Tibial nerve (tissue), 4 donors: ENCODE measurements at places on chromosomes 3 and 15. TPM values are rescaled to one million over a fixed set of nuclear protein-coding genes. Genes with fewer than 3 reads are reported as not detected.
A peak's percentile ranks its signal among the peaks of the same experiment; 100 is the strongest.

DNA sequence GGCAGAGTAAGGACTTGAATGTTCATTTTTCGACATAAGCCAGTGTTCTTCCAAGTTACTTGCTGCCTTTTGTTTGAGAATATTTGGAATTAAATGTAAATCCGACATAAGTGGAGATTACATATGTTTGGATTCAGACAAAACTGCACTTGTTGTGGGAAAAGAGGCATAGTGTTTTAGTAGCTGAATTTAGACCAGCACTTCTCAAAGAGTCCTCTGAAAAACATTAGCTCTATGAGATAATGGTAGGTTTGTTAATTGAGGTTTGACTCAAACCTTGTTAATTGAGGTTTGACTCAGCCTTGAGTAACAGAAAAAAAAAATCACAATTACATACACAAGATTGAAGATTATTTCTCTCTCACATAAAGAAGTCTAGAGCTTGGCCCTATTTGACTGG is 132.5 kb downstream of the NSUN3 start:
- H3K27me3 ChIP-seq = no peaks in the 10 kb centered on the region
- DNase-seq = no peak
- no peak overlapping the region for H3K27ac ChIP-seq
- H3K4me3 ChIP-seq = no peak overlapping the region

DNA sequence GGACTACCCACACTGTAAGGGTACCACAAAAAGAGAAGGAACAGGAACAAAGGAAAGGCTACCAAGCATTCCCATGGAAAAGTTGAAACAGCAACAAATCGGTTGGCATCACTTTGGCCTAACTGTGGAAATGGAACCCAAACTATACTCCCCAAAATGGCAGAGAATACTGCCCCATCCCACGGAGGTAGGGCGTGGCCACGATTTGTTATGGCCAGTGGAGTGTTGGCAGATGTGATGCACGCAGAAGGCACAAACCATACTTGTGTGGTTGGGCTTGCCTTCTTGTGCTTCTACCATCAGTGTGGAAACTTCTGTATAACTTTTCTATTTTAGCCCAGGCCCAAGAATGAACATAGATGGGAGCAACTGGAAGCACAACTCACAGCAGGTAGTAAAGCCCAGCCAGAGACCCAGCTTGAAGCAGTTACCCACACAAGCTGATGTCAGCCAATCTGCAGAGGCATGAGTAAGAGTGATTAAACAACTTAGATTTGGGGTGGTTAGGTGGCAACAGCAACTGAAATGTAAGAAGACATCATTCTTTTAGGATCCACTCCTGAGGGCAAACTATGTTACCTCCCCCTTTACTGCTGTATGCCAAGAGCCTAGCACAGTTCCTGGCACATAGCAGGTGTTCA is 64.1 kb downstream of the BTD start:
- H3K4me3 ChIP-seq = no peak overlapping the region
- H3K27me3 ChIP-seq = no peaks in the 10 kb centered on the region
- no peaks in the 10 kb centered on the region for H3K4me1 ChIP-seq

GRCh38 chr15:70309716-70310115 is 212.0 kb upstream of the TLE3 start:
- H3K4me3 ChIP-seq = no peak overlapping the region
- no peaks in the 10 kb centered on the region for H3K4me1 ChIP-seq
- DNase-seq = no peak
- no peak overlapping the region for H3K27ac ChIP-seq

POU1F1 gene
- total RNA-seq = not detected

GRCh38 chr3:183558495-183558894 is 3.0 kb upstream of the KLHL6 start:
- no peak overlapping the region for H3K27ac ChIP-seq
- H3K4me3 ChIP-seq = no peak overlapping the region
- no peak for DNase-seq
- no peaks in the 10 kb centered on the region for H3K36me3 ChIP-seq
- no peaks in the 10 kb centered on the region for H3K27me3 ChIP-seq

GRCh38 chr3:80770106-80771074 is 991.1 kb downstream of the GBE1 start:
- H3K27me3 ChIP-seq = no peaks in the 10 kb centered on the region
- H3K36me3 ChIP-seq = no peaks in the 10 kb centered on the region
- H3K27ac ChIP-seq = no peak overlapping the region
- H3K4me1 ChIP-seq = no peaks in the 10 kb centered on the region
- H3K4me3 ChIP-seq = no peak overlapping the region

PATL2 gene
- 0.84 TPM for total RNA-seq

DNA sequence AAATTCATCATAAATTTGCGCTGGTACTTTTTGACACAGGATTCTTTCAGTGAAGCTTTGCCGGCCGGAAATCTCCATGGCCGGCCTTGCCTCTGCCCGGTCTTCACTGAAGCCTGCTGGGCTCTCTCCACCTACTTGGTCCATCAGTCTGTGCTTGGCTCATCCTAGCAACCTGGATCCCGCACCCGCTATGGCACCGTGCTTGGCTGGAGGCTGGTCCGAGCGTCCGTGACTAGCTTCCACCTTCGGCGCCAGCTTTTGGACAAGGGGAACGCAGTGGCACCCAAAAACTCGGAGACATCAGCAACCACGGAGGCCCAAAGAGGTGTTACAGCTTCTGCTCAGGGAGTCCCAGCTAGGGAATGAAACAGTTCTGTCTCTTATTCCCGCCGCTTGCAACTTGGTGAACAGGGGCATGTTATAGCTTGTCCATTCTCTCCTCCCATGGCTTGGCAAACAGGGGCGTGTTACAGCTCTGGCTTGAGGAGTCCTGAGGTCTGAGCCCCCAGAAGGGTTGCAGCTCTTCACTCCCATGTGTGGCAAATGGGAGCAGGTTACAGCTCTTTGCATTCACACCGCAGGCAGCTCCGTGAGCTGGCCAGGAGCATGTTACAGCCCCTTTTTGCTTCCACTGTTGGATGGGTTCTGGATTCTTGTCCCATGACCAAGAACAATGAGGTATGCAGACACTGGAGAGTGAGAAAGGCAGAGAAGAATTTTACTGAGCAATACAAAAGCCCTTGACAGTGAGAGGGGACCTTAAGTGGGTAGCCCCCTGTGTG is 204.2 kb downstream of the DIPK2A start:
- no peak overlapping the region for H3K27ac ChIP-seq
- no peaks in the 10 kb centered on the region for H3K36me3 ChIP-seq
- no peak for DNase-seq
- no peaks in the 10 kb centered on the region for H3K4me1 ChIP-seq

CCR8 gene
- total RNA-seq = not detected

TEX9 gene
- 5.4 TPM for total RNA-seq

- DNase-seq = peak; percentile 65
- no peak overlapping the region for H3K4me3 ChIP-seq
- peaks cover 12% of the 10 kb centered on the region for H3K4me1 ChIP-seq
- no peaks in the 10 kb centered on the region for H3K36me3 ChIP-seq
Observed at GRCh38 chr15:81189583-81190283, 6.9 kb upstream of the IL16 start.

- no peaks in the 10 kb centered on the region for H3K4me1 ChIP-seq
- peaks cover 7% of the 10 kb centered on the region for H3K36me3 ChIP-seq
- DNase-seq = no peak
Observed at GRCh38 chr15:92943581-92943980, 43.5 kb downstream of the CHD2 start.

DNA sequence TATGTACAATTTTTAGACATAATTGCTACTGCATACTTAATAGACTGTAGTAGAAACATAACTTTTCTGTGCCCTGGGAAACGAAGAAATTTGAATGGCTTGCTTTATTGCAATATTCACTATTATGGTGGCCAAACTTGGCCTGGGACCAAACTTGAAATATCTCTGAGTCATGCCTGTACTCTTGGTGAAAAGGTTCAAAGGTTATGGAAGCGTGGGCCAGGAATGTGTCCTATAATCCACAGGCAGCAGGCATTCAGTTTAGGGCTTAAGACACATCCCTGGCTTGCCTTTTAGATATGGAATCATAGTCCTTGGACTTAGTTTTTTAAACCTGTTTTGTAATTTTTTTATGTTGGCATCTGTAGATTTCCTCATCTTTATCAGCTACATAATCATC is 124.3 kb downstream of the LRIG1 start:
- peaks cover 14% of the 10 kb centered on the region for H3K4me1 ChIP-seq
- no peaks in the 10 kb centered on the region for H3K27me3 ChIP-seq
- H3K36me3 ChIP-seq = peaks cover 52% of the 10 kb centered on the region
- DNase-seq = peak; percentile 55
- H3K4me3 ChIP-seq = no peak overlapping the region

DNA sequence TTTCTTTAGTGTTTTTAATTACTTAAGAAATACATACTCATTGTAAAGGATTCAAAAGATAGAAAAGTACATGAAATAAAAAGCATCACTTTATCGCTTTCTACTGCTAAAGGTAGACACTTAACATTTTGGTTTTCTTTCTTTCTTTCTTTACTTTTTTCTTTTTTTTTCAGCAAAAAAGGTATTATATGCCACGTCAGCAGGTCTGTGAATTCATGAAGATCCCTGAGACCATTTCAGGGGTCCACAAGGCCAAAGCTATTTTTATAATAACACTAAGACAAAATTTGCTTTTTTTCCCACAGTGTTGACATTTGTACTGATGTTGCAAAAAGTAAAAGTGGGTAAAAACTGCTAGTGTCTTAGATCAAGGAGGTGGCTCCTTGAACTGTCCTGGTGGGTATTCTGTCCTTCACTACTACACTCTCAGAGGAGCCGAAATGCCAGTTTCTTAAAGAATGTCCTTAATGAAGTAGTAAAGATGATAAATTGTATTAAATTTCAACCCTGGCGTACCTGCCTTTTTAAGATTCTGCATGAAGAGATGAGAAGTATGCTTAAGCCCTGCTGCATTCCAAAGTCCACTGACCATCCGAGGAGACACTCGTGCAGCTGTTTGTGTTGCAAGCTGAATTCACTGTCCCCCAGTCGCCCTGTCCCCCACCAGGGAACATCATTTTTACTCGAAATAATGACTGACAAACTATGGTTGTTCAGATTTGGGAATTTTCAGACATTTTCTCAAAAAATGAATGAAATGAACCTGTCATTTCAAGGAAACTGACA is 106.7 kb upstream of the PIAS1 start:
- H3K36me3 ChIP-seq = no peaks in the 10 kb centered on the region
- H3K4me3 ChIP-seq = no peak overlapping the region
- no peak overlapping the region for H3K27ac ChIP-seq
- H3K27me3 ChIP-seq = no peaks in the 10 kb centered on the region
- H3K4me1 ChIP-seq = no peaks in the 10 kb centered on the region

IL12A gene
- not detected for total RNA-seq

GRCh38 chr3:64666171-64666588 is 21.6 kb downstream of the ADAMTS9 start:
- peak overlapping the region; percentile 14 for H3K27ac ChIP-seq
- no peak overlapping the region for H3K4me3 ChIP-seq
- H3K27me3 ChIP-seq = no peaks in the 10 kb centered on the region
- no peaks in the 10 kb centered on the region for H3K36me3 ChIP-seq
- DNase-seq = no peak

CPLX3 gene
- total RNA-seq = not detected

CFAP161 gene
- total RNA-seq = 0.90 TPM

DNA sequence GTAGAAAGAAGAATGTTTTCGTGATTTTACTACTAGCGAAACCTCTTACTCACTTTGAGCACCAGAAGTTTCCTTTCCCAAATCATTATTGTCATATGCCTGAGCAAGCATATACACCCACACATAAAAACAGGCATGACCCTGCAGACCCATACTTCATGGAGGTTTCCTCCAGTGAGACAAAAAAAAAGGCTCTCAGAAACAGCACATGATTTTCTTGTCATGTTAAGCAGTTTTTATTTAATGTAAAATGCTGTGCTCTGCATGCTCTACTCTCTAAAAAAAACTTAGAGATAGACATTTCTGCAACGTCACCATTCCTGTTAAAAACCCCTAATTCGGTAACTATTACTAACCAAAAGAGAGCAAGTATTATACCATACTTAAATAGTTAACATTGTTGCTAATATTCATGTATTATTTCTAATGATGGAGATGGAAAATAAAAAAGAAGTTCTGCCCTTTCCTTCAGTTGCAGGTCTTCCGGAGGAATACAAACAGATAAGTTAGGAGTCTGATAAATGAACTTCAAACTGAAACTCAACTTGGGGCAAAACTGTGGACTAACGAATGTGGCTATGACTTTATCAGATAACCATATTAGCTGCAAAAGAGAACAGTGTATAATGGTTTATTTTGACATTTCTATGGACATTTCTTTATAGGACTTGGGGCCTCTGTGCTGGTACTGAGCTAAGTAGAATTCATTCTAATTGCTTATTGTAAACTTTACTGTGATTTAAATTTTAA is 15.9 kb downstream of the CD200R1 start:
- no peak overlapping the region for H3K27ac ChIP-seq
- H3K36me3 ChIP-seq = no peaks in the 10 kb centered on the region
- no peak for DNase-seq
- no peaks in the 10 kb centered on the region for H3K27me3 ChIP-seq
- no peak overlapping the region for H3K4me3 ChIP-seq

- H3K36me3 ChIP-seq = no peaks in the 10 kb centered on the region
- DNase-seq = no peak
- no peaks in the 10 kb centered on the region for H3K4me1 ChIP-seq
Observed at GRCh38 chr3:123302961-123303360, 101.2 kb downstream of the SEC22A start.

- no peak for DNase-seq
- no peak overlapping the region for H3K27ac ChIP-seq
- H3K27me3 ChIP-seq = no peaks in the 10 kb centered on the region
- no peaks in the 10 kb centered on the region for H3K36me3 ChIP-seq
Observed at GRCh38 chr3:125266971-125267370, 54.4 kb upstream of the SLC12A8 start.

GRCh38 chr3:52385157-52385556 is 59.7 kb downstream of the SEMA3G start:
- H3K27ac ChIP-seq = no peak overlapping the region
- no peaks in the 10 kb centered on the region for H3K36me3 ChIP-seq
- no peak for DNase-seq
